ENCODE measurements at places on chromosomes 6 and 20.

- DNase-seq = peak; percentile 58
Measured at GRCh38 chr6:17042422-17043147, 59.3 kb upstream of the STMND1 start.

DNA sequence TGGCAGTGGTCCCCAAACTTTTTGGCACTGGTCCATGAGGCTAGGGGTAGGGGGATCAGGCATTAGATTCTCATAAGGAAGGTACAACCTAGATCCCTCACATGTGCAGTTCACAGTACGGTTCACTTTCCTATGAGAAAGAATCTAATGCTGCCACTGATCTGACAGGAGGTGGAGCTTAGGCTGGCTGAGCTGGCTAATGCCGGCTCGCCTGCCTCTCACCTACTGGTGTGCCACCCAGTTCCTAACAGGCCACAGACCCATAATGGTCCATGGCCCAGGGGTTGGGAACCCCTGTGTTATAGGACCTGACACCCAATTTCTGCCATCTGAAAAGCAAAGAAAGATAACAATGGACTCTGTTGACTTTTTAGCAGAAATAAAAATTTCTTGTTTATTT is 199.6 kb downstream of the GMPR start:
- no peak for DNase-seq

- DNase-seq = no peak
Measured at GRCh38 chr6:126524811-126525326, 185.0 kb downstream of the CENPW start.

- no peak for DNase-seq
Measured at GRCh38 chr6:109623288-109623687, 67.7 kb downstream of the AK9 start.

- no peak for DNase-seq
Measured at GRCh38 chr20:19341348-19342053, 129.1 kb downstream of the SLC24A3 start.

GRCh38 chr20:34952671-34953070 is 2.9 kb downstream of the GSS start:
- no peak for DNase-seq

- no peak for DNase-seq
Measured at GRCh38 chr20:15162079-15162647, 824.8 kb upstream of the FLRT3 start.

DNA sequence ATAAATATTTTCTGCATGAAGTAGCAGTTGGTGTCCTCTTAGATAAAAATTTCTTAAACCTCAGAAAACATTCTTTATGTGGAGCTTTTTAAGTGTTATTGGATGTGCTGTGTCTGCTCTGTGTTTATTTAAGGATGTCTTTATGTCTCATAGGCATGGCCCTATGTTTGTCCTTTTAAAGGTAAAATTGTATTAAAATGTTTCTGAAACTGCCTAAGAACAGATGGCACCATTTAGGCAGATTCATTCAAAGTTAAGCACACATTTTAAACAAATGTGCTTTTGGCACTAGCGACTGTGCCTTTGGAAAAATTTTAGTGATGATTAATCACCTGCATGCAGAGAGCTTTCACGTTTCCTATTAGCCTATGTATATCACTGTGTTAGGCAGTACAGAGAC is 125.2 kb downstream of the KIF6 start:
- DNase-seq = no peak

DNA sequence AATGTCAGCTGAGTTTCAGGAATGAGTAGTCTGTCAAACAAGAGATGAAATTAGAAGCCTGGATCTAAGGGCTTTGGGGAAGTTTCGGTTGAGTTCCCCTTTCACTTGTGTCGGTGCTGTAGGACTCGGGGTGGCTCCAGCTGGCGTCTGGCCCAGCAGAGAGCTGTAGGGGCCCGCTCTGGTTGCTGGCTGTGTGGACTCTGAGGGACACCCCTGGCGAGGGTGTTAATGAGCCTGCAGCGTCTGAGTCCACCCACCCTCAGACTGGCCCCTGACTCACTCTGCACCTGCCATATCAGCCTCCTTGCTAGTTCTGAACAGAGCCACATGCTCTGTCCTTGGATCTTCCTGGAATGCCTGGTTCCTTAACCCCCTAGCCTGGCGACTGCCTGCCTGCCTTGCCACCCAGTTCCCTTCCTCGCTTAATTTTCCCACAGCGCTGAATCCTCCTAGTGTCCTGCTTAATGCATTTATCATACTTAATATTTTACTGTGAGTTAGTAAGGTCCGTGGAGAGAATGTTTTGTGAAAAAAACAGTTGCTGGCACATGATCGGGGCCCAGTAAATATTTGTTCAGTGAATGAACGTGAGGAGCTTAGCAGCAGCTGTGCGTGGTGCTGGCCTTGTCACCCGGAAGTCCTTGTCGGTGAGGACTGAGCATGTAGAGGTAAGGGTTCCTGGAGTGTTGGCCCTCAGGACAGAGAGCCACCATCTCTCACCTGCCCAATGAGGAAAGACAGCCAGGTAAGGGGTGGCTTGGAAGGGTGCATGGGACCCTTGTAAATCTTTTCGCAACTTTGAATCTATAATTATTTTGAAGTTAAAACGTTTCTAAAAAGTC is 1.6 kb downstream of the DNAJC5 start:
- DNase-seq = peak; percentile 58

DNA sequence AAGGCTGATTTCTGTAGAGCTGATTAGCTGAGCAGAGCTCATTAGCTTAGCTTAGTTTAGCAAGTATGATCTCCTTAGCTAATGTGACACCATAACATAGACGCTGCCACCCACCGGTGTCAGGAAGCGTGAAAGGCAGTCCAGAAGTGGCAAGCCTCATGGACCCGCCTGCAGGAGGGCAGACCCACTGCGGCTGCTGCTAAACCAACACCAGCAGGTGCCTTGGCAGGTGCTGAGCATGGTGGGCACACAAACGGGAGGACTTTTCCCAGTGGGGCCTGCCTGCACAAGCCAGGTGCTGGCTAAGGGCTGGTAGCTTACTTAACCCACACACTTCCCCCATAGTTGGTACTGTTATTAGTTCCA is 22.7 kb downstream of the ZDHHC14 start:
- no peak for DNase-seq

Measured in left cardiac atrium (tissue), 4 donors.